ENCODE measurements at places on chromosomes 5 and 9. TPM values are rescaled to one million over a fixed set of nuclear protein-coding genes. Genes with fewer than 3 reads are reported as not detected.

The PTPRD gene
- 7.9 TPM for polyA plus RNA-seq

The NTNG2 gene
- 0.99 TPM for polyA plus RNA-seq

The PCDHGA12 gene
- polyA plus RNA-seq = 0.68 TPM

The ANGPTL2 gene
- 2.9 TPM for polyA plus RNA-seq

The VPS13A gene
- polyA plus RNA-seq = 45.9 TPM

The EQTN gene
- polyA plus RNA-seq = 0.21 TPM

The MTAP gene
- 61.8 TPM for polyA plus RNA-seq

The OTP gene
- polyA plus RNA-seq = not detected

The CYLC2 gene
- polyA plus RNA-seq = not detected

The SLCO6A1 gene
- polyA plus RNA-seq = 0.34 TPM

The FGFR4 gene
- 43.4 TPM for polyA plus RNA-seq

The LAMC3 gene
- 8.2 TPM for polyA plus RNA-seq

The CDX1 gene
- not detected for polyA plus RNA-seq

The NRARP gene
- polyA plus RNA-seq = 4.8 TPM

The DRD1 gene
- polyA plus RNA-seq = 0.11 TPM

The TYRP1 gene
- not detected for polyA plus RNA-seq

The HSPB3 gene
- not detected for polyA plus RNA-seq

The EGR1 gene
- polyA plus RNA-seq = 57.1 TPM

The GPR151 gene
- not detected for polyA plus RNA-seq

The SERINC5 gene
- 32.3 TPM for polyA plus RNA-seq

The ADAMTS19 gene
- 5.9 TPM for polyA plus RNA-seq

The CDH9 gene
- 0.26 TPM for polyA plus RNA-seq

The KCNN2 gene
- 12.9 TPM for polyA plus RNA-seq

The PRRX2 gene
- 5.8 TPM for polyA plus RNA-seq

The SLC34A1 gene
- not detected for polyA plus RNA-seq

The KLF9 gene
- polyA plus RNA-seq = 0.58 TPM

The SLC6A18 gene
- not detected for polyA plus RNA-seq

The RANBP3L gene
- not detected for polyA plus RNA-seq

The ABITRAM gene
- 10.1 TPM for polyA plus RNA-seq

The PTPDC1 gene
- polyA plus RNA-seq = 4.3 TPM

The C9 gene
- not detected for polyA plus RNA-seq

The KIF4B gene
- 0.07 TPM for polyA plus RNA-seq

The SCGB3A1 gene
- not detected for polyA plus RNA-seq
